ENCODE measurements at places on chromosomes 4 and X. TPM values are rescaled to one million over a fixed set of nuclear protein-coding genes. Genes with fewer than 3 reads are reported as not detected.
A peak's percentile ranks its signal among the peaks of the same experiment; 100 is the strongest.

DNA sequence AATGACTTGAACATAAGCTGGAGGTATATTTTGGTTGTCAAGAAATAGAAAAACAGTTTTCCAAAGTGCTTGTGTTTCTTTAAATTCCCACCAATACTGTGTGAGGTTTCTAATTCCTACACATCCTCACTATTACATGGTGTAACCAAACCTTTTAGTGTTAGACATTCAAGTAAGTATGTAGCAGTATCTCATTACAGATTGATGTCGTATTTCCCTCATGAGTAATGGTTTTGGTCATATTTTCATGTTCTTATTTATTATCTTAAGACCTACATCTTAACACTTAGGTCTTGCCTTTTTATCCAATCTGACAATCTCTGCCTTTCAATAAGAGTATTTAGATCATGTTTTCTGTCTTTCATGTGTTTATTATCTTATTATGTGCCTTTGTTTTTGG lies 253.7 kb upstream of the ANXA10 start:
- no peaks in the 10 kb centered on the region for H3K36me3 ChIP-seq
- DNase-seq, result no peak
- no peaks in the 10 kb centered on the region for H3K27me3 ChIP-seq
- no peak overlapping the region for H3K27ac ChIP-seq

DNA sequence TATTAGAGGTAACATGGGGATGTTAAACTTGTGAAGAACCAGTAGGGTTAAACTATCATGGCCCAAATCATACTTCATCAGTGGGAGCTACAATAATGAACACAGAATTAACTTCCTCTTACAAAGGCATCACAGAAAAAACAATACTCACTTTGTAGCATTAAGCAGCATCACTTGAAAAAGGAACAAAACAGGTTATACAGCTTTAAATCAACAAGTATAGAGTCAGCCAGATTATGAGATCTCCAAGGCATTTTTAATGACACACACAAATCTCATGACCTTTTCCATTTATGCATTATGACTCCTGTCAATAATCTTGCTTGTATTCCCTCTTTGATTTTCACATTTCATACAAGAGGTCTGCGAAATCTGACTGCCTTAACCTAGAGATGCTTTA lies 18.3 kb downstream of the FBXL5 start:
- H3K4me1 ChIP-seq, result no peaks in the 10 kb centered on the region
- DNase-seq, result no peak
- H3K4me3 ChIP-seq, result no peak overlapping the region
- no peaks in the 10 kb centered on the region for H3K27me3 ChIP-seq
- peaks cover 52% of the 10 kb centered on the region for H3K36me3 ChIP-seq

DNA sequence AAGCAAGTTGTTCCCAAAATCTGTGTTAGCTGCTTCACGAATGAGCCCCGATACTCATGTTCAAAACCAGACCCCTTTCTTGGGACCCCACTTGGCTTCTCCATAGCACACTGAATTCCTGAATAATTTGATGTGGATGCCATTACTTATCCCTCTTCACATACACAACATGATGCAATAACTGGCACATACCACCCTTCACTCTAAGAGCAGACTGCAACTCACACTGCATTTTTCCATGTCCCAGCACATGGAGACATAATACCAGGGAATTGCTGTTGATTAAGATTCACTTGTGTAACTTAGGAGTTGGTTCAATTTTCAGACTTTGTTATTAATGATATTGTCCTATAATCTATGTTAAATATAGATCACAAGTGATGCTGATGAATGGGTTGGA lies 213.4 kb downstream of the MAML3 start:
- no peak for DNase-seq
- H3K36me3 ChIP-seq, result no peaks in the 10 kb centered on the region
- no peak overlapping the region for H3K4me3 ChIP-seq

DNA sequence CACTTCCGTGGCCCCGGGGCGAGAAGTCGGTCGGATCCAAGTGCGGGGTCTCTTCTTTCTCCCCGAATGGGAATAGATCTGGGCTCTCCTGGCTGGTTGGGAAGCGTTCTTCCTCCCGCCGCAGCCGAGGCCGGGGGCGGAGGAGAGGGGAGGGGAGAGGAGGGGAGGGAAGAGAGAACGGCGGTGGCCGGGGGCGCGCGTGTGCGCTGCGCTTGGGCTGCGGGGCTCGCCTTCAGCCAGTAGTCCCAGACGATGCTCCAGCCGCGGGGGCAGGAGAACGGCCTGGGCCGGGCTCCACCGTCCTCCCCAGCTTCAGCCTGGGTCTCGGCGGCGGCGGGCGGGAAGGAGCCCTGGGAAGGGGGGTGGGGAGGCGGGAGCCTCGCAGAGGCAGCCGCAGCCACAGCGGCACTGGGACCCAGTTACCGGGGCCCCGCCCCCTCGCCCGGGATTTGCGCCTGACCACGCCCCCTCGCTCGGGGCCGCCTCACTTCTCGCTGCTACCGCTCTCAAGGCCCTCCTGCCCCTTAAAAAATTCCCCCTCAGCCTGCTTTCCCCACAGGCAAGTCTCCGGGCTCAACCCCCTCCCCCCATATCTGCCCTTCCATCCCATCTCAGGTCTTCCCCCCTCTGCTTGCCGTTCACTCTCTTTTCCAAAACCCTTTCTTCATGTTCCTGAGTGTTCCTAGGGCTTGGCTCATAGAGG lies at the start of gene FGD1:
FGD1 (minus strand) TSS at position 421 of the 703 bp plus-strand sequence. CDS start 802 bp downstream, outside the sequence.
- peak; percentile 77 for DNase-seq
- H3K27me3 ChIP-seq, result no peaks in the 10 kb centered on the region
- H3K36me3 ChIP-seq, result no peaks in the 10 kb centered on the region
- H3K4me1 ChIP-seq, result peaks cover 29% of the 10 kb centered on the region

GRCh38 chrX:10156199-10157031 lies at the start of gene CLCN4:
Gene CLCN4, plus strand, starts transcription at chrX:10156975. Its CDS starts 28,058 bp downstream, at chrX:10185033.
- peak within 1 kb of the TSS; percentile 57 for H3K4me3 ChIP-seq
- peaks cover 18% of the 10 kb centered on the region for H3K4me1 ChIP-seq
- 0 out of 2 replicates have a peak within 1 kb of the TSS, but pooled peaks have one; percentile 18 for H3K27ac ChIP-seq
- H3K36me3 ChIP-seq, result no peaks in the 10 kb centered on the region
- no peaks in the 10 kb centered on the region for H3K27me3 ChIP-seq

- peaks cover 19% of the 10 kb centered on the region for H3K4me1 ChIP-seq
- H3K4me3 ChIP-seq, result no peak overlapping the region
- no peaks in the 10 kb centered on the region for H3K27me3 ChIP-seq
- H3K27ac ChIP-seq, result no peak overlapping the region
- peak; percentile 22 for DNase-seq
Measured at GRCh38 chr4:174427571-174428140, 94.6 kb downstream of the HPGD start.

GRCh38 chrX:148354916-148355315 lies 145.5 kb upstream of the AFF2 start:
- H3K36me3 ChIP-seq, result no peaks in the 10 kb centered on the region
- DNase-seq, result no peak
- no peaks in the 10 kb centered on the region for H3K4me1 ChIP-seq
- no peak overlapping the region for H3K4me3 ChIP-seq
- no peaks in the 10 kb centered on the region for H3K27me3 ChIP-seq
- no peak overlapping the region for H3K27ac ChIP-seq

GRCh38 chr4:114857831-114858230 lies 255.6 kb downstream of the NDST4 start:
- no peak overlapping the region for H3K4me3 ChIP-seq
- no peaks in the 10 kb centered on the region for H3K36me3 ChIP-seq
- no peak overlapping the region for H3K27ac ChIP-seq
- no peaks in the 10 kb centered on the region for H3K4me1 ChIP-seq
- no peaks in the 10 kb centered on the region for H3K27me3 ChIP-seq

RPA4 gene
- 0.65 TPM for total RNA-seq

DNA sequence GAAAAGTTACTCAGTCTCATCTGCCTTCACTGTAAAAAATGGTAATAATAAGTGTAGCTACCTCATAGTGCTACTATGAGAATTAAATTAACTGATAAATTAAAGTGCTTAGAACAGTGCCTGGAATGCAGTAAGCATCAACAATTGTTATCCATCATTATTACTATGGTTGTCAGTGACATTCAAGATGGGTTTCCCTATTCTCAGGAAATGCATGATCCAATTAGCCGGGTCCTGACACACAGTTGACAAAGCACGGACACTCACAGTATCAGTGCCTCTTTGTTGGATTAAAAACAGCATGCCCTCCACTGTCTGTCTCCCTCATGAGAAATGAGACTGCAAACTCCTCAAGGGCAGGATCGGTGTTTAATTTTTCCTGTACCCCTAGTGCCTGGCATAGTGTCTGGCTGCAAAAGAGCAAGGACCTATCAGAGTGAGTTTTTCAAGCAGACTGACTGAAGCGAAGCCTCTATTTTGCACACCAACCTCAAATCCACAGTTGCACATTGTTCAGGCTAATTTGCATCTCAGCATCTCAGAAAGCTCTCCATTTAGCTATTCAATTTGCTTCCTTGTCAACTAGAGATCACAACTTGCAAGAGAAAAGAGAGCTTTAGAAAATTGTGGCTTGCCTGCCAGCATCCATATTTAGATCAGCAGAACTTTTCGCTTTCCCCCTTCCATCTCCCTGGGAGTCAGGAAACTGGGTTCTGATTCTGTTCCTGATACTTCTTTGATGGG lies 122.9 kb downstream of the LDB2 start:
- no peak for DNase-seq
- peaks cover 29% of the 10 kb centered on the region for H3K4me1 ChIP-seq
- no peak overlapping the region for H3K4me3 ChIP-seq
- H3K27me3 ChIP-seq, result no peaks in the 10 kb centered on the region
- H3K27ac ChIP-seq, result no peak overlapping the region

ADGRG2 gene
- not detected for total RNA-seq

FAM53A gene
- 15.3 TPM for total RNA-seq

DNA sequence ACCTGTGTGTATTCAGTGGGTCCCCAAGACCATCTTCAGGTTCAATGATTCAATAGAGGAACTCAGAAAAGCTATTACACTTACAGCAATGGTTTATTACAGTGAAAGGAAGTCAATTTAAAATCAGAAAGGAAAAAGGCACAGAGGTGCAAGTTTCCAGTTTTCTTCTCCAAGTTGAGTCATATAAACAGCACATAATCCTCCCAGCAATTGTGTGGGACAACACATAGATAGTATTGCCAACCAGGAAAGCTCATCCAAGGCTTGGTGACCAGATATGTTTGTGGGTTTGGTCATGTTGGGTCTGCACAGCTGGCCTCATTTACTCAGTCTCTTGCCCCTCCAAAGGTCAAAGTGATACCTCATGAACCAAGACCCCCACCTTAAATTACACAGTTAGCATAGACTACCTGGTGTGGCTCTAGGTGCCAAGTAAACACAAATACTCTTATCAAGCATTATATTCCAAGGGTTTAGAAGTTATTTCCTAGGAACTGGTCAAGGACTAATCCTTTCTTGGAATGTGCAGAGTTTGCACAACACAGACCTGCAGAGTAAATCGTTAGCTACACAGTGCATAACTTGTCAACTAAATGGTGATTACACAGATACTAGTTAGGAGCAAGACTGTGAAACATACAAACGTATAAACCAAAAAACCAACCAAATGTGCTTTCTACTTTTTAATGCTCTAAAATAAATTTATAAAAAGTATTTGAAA lies 777.3 kb downstream of the PCDH18 start:
- H3K4me3 ChIP-seq, result no peak overlapping the region
- H3K36me3 ChIP-seq, result no peaks in the 10 kb centered on the region
- no peak for DNase-seq
- H3K27me3 ChIP-seq, result no peaks in the 10 kb centered on the region
- no peak overlapping the region for H3K27ac ChIP-seq

GRCh38 chr4:13944095-13944511 lies 316.6 kb upstream of the BOD1L1 start:
- DNase-seq, result no peak
- H3K4me1 ChIP-seq, result no peaks in the 10 kb centered on the region
- no peak overlapping the region for H3K4me3 ChIP-seq
- H3K36me3 ChIP-seq, result no peaks in the 10 kb centered on the region

FABP2 gene
- total RNA-seq, result not detected

- H3K4me3 ChIP-seq, result no peak overlapping the region
- H3K36me3 ChIP-seq, result no peaks in the 10 kb centered on the region
- no peaks in the 10 kb centered on the region for H3K4me1 ChIP-seq
- H3K27me3 ChIP-seq, result no peaks in the 10 kb centered on the region
- DNase-seq, result peak; percentile 41
- H3K27ac ChIP-seq, result no peak overlapping the region
Measured at GRCh38 chr4:175511861-175512260, 300.2 kb downstream of the GPM6A start.

DNA sequence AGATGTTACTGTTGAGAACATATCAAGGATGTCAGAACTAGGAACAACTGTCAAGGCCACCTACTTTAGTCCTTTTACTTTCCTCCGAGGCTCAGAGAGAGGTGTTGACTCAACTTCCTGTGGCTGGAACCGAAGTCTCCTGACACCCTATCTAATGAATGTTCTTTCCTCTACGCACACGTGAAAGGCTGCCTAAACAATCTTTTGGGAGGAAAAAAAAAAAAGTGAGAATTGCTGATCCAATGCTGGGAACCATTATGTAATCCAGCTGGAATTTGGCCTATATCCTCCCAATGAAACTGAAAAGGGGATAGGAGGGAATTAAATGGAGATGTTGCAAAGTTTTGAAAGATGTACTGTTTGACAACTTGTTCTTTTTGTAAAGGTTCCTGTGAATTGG lies 8.3 kb upstream of the MAP7D3 start:
- peak; percentile 73 for DNase-seq
- H3K4me1 ChIP-seq, result peaks cover 32% of the 10 kb centered on the region
- no peak overlapping the region for H3K4me3 ChIP-seq
- no peaks in the 10 kb centered on the region for H3K27me3 ChIP-seq

DNA sequence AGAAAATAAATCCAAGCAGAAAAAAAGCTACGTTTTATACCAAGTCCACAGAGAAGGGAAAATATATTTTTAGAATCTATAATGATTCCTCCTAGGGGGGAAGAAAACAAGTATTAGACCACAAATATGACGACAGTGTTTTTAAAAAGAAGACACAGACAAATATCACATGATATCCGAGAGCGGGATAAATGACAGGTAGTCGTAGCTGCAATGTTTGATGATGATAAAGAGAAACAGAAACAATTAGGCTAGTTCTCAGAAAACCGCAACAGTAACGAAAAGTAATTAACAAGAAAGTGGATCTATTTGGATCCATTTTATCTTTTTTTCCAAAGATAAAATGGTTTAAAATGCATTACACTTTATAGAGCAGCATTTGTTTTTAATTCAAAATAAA lies 918 bp downstream of the HAUS3 start:
- peaks cover 2% of the 10 kb centered on the region for H3K36me3 ChIP-seq
- peaks cover 29% of the 10 kb centered on the region for H3K4me1 ChIP-seq
- H3K27me3 ChIP-seq, result no peaks in the 10 kb centered on the region
- DNase-seq, result no peak
- H3K27ac ChIP-seq, result peak overlapping the region; percentile 22
- H3K4me3 ChIP-seq, result peak overlapping the region; percentile 83
